BJ (cell line): ENCODE measurements at places on chromosomes 13 and 19.

DNA sequence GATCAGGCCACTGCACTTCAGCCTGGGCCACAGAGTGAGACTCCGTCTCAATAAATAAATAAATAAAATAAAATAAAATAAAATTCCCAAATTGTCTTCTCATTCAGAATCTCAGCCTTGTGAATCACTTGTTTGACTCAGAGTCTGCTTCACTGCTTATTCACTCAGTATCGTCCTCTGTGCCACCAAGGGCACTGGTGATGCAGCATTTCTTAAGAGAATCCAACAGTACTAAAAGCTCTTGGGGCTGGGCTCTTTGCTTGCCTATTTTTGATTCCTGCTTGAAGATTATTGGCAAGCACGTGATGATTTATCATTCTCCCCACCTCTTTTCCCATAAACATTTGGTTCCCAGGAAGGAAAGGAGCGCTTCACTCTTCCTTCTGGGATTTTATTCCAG is 54.8 kb upstream of the HMGB1 start:
- DNase-seq: peak; percentile 21

GRCh38 chr19:327291-328024 is 17.1 kb downstream of the MIER2 start:
- DNase-seq: no peak

GRCh38 chr19:38003438-38004185 is 96.6 kb downstream of the SIPA1L3 start:
- DNase-seq: no peak

GRCh38 chr19:771332-771785 is 20.4 kb downstream of the MISP start:
- DNase-seq: no peak

DNA sequence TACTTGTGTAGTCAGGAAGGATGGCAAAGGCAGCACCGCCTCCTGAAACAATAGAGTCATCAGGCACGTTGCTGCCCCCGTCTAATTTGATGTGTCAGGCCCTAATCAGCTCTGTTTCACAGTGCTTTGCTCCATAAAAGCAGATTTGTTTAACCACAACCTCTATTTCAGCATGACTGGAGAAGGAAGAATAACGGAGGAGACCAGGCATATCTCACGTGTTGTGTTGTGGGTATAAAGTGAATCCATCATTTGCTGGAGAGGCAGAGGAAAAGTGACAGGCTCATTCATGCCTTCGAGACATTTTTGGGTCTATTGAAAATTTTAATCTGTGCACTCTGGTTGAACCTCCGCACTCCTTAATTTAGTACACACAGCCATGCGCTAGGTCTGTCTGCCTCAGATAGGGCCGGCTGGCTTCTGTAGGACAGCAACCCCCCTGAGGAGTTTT is 940.4 kb upstream of the SLC10A2 start:
- DNase-seq: no peak

DNA sequence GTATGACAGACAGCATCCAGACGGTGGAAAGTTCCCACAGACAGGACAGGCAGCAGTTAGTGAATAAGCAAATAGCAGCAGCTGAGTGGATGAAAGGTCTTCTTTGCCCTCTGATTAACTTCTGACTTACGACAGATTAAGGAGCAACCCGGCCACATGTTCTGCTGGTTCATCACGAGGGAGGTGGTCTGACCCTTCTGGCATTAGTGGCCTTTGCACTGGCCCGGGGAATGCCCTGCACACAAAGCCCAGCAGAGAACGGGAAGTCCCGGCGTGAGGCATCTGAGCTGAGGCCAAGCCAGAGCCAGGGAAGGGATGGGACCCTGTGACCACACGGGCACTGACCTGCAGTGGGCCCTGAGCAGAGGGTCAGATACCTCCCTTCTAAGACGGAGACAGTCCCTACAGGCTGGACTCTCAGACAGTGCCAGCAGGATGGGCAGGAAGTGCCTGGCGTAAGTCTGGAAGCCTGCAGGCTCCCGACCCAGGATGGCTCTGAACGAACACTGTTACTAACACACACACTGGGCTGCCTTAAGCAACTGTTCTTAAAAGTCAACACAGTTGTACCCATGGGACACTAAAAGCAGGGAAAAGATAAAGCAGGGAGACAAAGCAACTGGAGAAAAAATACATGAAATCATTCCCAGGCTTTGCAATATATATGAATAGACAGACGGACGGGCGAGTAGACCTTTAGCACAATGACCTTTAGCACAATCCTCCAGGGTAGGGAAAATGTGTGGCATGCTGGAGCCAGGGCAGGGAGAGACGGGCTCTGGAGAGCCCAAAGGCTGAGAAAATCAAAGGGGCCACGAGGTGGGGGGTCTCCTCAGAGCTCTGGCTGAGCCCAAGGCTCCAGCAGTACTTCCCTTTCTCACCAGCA is 6.3 kb downstream of the C19orf12 start:
- DNase-seq: no peak

GRCh38 chr19:46731007-46731501 is 14.1 kb upstream of the PRKD2 start:
- DNase-seq: peak; percentile 50

DNA sequence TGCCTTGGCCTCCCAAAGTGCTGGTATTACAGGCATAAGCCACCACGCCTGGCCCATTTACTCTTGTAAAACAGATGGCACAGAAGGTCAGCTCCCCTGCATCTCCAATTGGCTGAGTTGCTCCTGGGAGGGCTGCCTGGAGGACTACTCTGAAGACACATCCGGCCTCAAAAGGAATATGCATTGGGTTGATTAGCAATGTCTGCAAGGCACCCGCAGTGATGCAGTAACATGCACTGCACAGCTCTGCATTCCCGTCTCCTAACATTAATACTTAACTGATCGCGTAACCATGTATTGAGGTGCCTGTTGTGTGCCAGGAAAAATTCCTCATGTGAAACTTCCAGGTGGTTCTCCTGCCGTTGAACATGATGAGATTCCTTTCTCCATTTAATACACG is 5.0 kb downstream of the ELAVL3 start:
- DNase-seq: no peak

DNA sequence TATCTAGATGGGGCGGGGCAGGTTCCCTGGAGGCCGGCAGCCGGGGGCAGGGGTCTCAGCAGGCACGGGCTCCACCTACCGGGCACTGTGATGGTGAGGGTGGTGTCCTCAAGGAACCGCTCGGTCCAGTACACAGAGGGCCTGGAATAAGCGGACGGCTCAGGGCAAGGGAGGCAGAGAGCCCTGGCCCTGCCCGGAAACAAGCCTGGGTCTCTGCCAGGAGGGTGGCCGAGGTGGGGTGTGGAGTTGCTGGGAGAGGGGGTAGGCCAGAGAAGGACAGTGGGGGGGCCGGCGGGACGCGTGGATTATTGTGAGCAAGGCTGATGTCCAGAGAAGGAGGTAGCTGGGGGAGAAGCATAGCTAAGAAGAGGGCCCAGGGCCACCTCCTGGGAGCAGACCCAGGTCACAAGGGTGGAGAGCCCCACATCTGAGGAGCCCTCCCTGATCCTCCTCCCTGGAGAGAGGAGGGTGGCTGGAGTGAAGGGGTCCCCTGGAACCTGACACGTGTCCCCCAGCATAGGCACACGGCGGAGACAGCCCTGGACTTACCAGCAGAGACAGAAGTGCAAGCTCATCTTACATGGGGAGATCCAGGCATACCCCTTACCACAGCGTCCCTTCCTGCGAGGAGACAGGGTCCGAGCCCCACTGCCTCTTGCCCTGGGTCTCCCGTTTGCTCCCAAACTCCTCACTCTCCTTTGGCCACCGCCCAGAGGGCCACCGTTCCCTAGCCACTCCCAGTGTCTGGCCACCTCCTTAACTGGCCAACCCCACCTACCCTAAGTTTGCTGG is 29.0 kb upstream of the MIER2 start:
- DNase-seq: no peak

DNA sequence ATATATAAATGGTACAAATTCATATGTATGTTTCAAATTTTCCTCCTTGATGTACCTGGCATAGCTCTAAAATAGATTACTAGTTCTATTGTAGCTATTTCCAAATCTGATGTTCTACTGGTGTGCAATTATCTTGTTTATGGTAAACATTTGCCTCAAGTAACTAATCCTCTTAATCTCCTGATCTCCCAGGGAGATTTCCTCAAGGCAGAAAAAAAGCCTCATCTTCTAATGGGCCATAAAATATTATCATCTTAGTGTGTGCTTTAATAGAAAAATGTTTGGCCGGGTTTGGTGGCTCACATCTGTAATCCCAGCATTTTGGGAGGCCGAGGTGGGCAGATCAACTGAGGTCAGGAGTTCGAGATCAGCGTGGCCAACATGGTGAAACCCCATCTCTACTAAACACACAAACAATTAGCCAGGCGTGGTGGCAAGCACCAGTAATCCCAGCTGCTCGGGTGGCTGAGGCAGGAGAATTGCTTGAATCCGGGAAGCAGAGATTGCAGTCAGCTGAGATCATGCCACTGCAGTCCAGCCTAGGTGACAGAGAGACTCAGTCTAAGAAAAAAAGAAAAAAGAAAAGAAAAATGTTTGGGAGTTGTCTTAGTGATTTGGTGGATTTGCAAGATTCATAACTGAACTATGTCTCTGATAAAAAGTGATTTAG is 498.9 kb upstream of the SLITRK5 start:
- DNase-seq: no peak

DNA sequence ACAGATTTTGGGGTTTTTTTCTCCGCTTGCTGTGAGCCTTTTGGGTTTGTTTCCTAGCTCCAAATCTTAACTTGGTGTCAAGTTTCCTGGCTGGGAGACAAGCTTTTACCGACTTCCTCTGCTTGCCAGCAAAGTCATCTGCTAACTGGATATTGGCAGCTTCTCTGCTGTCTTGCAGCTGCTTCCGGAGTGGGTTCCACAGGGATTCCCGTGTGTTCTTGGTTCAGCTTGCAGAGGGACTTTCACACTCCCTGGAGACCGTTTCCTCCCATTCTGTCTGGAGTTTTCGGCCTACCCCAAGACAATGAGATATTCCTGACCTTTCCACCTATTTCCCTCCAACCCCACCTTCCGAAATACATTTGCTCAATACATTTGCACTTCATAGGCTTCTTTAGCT is 2.2 kb upstream of the COLGALT1 start:
- DNase-seq: peak; percentile 76

GRCh38 chr13:111940892-111941291 is 126.1 kb upstream of the SOX1 start:
- no peak for DNase-seq

GRCh38 chr13:39612023-39612637 is 9.1 kb upstream of the LHFPL6 start:
- DNase-seq: no peak

GRCh38 chr13:24215732-24216131 is 55.2 kb downstream of the SPATA13 start:
- DNase-seq: no peak

DNA sequence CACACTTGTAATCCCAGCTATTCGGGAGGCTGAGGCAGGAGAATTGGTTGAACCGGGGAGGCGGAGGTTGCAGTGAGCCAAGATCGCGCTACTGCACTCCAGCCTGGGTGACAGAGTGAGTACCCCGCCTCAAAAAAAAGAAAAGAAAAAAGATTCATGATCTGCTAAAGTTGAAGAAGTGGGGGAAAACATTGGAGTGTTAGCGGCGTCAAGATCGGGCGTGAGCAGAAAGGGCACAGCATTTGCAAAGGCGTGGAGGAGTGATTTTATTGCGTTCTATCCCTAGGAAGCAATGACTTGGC is 874 bp upstream of the DNM2 start:
- DNase-seq: no peak

- no peak for DNase-seq
These were observed 25.6 kb downstream of the CARM1 start for GRCh38 chr19:10896851-10897526.

DNA sequence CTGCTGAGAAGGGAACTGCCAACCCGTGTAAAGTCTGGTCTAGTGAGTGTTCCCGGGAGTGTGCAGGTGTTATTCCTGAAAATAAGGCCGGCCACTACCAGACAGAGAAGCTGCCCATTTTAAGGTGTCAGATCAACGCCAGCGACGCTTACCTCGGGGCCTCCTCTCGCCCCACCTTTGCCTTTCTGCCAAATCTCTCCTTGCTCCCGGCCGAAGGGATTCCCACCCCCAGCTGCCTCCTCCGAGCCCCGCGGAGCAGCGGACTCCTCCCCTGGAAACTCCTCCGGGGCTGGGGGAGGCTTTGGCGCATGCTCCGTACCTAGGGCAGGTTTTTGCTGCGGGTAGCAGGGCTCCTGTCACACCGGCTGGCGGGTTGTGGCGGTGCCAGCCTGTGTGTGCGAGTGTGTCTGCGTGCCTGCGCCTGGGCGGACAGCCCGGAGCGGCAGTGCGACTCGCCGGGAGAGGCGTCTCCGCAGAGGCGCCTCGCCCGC is at the start of gene HS6ST3:
Gene HS6ST3, plus strand, starts transcription at position 359 of the 491 bp plus-strand sequence.
- no peak for DNase-seq

GRCh38 chr19:2142173-2142829 is 9.1 kb downstream of the AP3D1 start:
- no peak for DNase-seq

GRCh38 chr13:38635030-38635429 is 51.8 kb upstream of the FREM2 start:
- no peak for DNase-seq

DNA sequence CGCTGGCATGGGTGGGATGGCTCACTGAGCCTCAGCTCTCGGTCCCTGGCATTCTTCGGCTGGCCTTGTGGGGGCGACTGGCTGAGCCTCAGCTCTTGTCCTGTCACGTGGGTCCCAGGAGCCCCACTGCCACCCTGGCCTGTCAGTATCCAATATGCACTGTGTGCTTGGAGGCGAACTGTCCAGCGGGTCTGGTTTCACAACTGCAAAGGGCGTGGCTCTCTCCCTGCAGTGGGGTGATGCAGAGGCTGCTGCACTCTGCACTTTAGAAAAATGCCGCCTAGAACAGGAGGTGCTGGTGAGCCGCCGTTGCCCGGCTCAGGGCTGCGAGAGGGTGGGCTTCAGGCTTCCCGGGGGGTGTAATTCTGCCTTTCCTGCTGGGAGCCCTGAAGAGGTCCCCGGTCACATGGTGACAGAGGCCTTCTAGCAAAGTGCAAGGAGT is 17.0 kb upstream of the TMEM255B start:
- DNase-seq: no peak

GRCh38 chr13:30179597-30180276 is 127.6 kb downstream of the KATNAL1 start:
- no peak for DNase-seq

DNA sequence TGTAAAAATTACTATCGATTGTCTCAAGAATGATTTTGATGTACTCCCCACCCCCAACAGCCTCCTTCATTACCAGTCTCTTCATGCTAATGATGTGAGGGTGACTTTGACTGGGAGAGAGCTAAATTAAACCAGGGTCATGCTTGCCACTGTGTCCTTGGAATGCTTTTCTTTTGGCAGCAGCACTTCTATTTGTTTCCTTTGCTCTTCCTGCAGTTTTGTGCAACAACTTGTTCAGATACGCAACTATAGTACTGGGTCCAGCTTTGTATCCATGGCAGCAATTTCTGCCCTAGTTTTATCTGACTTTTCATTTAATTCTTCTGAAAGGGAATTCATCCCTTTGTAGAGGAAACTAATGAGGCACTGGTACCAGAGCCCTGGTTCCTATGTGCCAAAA is 2792.1 kb downstream of the PCDH9 start:
- no peak for DNase-seq

GRCh38 chr13:99465454-99465853 is 35.8 kb upstream of the TM9SF2 start:
- DNase-seq: no peak

- no peak for DNase-seq
These were observed 47.1 kb downstream of the DCLK1 start for GRCh38 chr13:36084131-36084530.

GRCh38 chr19:10107817-10108367 is 1.7 kb downstream of the PPAN start:
- no peak for DNase-seq

GRCh38 chr13:74062933-74063332 is 71.3 kb downstream of the KLF12 start:
- DNase-seq: no peak

- DNase-seq: no peak
These were observed 33.0 kb downstream of the CYP4F2 start for GRCh38 chr19:15864824-15865223.

- no peak for DNase-seq
These were observed 100.1 kb upstream of the CLDN10 start for GRCh38 chr13:95452375-95452774.
